ENCODE measurements at places on chromosomes 6 and 20. TPM values are rescaled to one million over a fixed set of nuclear protein-coding genes. Genes with fewer than 3 reads are reported as not detected.
A peak's percentile ranks its signal among the peaks of the same experiment; 100 is the strongest.

CLPSL2 gene
- not detected for total RNA-seq

PTK6 gene
- not detected for total RNA-seq

MTFR2 gene
- 12.0 TPM for total RNA-seq

ZBP1 gene
- 3.0 TPM for total RNA-seq

SDHAF4 gene
- total RNA-seq, result 12.5 TPM

HSPA1L gene
- total RNA-seq, result 0.30 TPM

ARFGEF3 gene
- 2.2 TPM for total RNA-seq

APOM gene
- total RNA-seq, result 6.9 TPM

GRCh38 chr20:8914421-8914820, 154.5 kb upstream of the PLCB4 start:
- no peak for DNase-seq

DNA sequence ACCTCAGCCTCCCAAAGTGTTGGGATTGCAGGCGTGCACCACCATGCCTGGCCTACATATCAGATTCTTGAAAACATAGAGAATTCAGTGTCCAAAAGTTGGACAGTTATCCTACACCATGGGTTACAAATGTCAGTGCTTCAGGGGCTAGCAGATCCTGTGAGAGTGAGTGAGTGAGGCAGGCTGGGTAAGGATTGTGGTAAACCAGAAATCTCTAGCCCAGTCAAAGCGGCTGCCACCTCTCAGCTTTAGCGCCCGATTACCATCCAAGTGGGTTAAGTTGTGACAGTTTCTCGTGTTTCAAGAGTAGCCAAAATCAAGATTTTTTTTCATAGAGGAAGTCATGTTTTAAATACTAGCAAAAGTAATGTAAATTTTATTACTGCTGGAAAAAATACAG, 21.9 kb upstream of the CSE1L start:
- DNase-seq, result no peak

DNA sequence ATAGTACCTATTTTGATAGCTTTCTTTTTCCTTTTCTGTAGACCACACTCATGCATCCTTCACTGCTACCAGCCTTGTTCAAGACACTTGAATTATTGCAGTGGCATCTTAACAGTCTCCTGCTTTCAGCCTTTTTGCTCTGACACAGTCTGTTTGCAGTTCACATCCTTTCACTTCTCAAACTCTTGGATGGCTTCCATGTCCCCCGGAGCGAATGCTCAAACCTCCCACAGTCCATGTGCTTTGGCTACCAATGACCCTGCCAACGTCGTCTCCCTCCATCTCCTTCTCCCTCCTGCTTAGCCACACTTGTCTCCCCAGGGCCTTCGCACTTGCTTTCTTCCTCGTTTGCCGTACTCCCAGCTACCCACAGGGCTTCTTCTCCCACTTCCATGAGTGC, 270.0 kb upstream of the ZFP64 start:
- peak; percentile 73 for DNase-seq

GRCh38 chr20:20411836-20412235, 43.9 kb downstream of the INSM1 start:
- DNase-seq, result no peak

- no peak for DNase-seq
Measured at GRCh38 chr6:157861184-157861583, 38.1 kb downstream of the SNX9 start.

GRCh38 chr6:70709826-70710225, 42.1 kb downstream of the SMAP1 start:
- DNase-seq, result peak; percentile 77

- peak; percentile 100 for DNase-seq
Measured at GRCh38 chr6:136593748-136594490, 43.7 kb upstream of the MAP7 start.

DNA sequence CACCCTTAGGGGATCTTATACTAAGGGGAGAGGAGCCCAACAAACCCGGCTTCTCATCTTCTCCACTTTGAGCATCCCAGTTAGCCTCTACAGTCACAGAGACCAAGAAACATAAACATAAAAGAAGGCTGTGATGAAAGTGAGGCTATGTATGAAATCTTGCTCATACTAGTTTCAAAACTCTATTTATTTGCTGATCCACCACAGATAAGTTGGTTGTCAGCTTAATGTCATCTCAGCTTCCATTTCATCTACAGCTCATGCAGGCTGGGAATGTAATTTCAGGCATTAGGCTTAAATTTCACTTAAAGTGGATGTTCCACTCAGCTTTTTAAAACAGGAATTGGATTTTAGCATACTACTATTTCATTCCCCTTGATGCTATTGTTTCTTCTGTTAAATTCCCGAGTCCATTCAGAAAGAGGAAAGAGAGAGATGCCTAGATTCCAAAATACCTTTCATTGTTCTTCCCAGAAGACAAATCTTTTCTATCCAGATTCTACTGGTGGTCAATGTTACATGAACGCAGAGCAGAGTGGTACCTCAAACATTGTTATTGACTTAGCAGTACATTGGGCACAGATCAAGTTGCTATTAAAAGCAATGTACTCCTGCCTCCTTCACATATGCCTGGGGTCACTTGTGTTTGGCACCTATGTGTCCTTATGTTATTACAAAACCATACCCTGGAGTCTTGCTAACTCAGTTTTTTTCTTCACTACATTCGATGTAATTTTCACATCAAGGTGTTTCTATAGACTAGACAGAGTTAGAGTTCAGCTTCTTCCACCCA, 149.0 kb downstream of the HACE1 start:
- no peak for DNase-seq

- no peak for DNase-seq
Measured at GRCh38 chr6:1584996-1585668, 24.6 kb upstream of the FOXC1 start.

GRCh38 chr6:25050356-25050755, 114.6 kb upstream of the RIPOR2 start:
- DNase-seq, result peak; percentile 87

DNA sequence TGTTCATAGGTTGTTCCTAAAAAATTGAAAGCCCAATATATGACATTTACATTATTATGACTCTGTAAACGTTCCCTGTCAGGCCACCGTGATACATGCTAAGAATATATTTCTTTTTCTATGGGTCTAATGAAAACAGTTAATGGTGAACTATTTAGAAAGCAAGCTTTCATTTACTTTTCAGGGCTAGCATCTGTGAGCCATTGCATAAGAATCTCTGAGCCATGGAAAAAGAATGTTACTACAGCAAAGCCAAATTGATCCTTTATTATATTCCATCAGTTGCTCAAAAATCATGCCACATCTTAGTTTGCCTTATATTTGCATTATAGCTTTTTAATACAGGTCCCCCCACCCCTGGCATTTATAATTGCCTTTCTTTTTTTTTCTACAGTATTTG, 275.5 kb downstream of the ZFAND3 start:
- DNase-seq, result peak; percentile 43

DNA sequence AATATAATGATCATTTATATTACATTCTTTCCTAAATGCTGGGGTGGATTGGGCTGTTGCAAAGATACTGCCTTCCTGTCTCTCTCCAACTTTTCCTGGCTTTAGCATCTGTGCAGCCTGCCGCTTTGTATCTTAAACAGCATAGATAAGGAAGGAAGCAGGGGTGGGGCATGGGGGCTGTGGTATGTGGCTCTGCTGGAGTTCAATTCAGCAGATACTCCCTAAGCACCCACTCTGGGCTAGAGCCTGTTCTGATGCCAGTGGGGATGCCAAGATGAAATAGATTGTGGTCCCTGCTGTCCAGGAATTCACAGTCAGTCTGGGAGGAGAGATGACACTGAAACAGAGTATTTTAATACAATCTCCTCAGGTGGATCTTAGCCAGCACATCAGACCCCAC, 56.8 kb downstream of the EIF2S2 start:
- DNase-seq, result no peak

- peak; percentile 89 for DNase-seq
Measured at GRCh38 chr6:156028335-156029131, 572.9 kb upstream of the NOX3 start.

GRCh38 chr6:35664945-35665344, 23.8 kb downstream of the FKBP5 start:
- no peak for DNase-seq

DNA sequence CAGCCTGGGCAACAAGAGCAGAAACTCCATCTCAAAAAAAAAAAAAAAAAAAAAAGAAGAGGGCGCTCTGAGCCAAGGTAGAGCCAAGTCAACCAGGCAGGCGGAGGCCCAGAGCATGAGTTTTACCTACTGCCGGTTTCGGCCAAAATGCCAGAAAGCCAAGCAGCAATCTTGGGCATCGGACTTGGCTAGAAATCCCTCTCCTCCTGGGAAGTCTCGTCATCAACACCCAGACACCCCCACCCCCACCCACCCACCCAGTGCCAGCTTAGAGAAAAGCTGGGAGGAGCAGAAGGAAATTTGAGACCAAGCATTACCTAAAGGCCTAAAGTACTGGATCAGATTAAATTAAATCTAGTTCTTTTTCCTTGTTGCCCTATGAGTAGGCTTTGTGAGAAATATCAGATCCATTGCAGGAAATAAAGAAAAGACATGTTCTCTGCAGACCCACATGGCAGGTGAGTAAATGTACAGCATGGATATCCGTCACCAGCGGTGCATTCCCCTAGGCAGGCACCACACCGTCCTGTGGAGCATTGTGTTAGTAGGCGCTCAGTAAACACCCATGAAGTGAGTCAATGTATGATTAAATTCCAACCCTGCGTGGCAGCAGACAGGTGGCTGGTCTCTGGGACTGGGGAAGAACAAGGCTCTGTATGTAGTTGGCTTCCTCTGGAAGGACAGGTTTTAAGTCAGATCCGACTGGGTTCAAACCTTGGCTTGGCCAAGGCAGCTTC, 21.0 kb downstream of the RIPOR3 start:
- peak; percentile 77 for DNase-seq

GRCh38 chr20:35909796-35910195, 44.5 kb downstream of the SCAND1 start:
- DNase-seq, result no peak

GRCh38 chr6:119799596-119800509, 450.3 kb upstream of the MAN1A1 start:
- DNase-seq, result no peak

DNA sequence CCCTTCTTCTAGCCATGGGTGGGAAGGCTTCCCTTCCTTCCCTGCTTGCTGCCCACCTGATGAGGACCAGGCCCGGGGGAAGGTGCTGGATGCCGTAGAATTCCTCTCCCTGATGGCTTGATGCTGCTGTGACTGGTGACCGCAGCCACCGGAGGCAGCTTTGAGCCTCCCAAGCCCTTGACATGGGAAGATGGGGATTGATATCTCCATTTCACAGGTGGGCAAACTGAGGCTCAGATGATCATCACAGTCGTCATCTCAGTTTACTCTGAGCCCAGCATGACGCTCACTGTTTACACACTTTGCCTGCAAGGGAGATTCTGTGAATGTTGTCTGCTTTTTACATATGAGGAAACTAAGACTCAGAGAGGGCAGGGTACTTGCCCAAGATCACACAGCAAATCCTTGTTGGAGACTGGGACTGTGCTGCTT, 43.9 kb downstream of the SRC start:
- DNase-seq, result no peak

DNA sequence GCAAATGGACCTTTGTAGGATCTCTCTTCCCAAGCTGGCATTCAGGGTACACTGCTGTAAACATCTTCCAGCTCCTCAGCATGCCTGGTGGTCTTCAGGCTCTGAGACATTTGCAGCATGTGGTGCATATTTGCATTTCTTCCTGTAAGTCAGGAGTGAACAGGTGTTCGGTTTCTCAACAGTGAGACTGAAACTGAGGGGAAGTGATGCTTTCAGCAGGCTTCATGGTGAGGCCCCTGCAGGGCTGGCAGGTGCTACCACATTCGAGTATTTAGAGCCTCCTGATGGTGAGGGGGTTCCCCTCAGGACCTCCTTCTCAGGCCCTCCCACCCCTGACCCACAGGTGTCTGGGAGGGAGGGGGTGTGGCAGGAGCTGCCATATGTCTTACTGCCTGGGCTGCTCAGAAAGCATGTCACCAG, 15.1 kb downstream of the MYBL2 start:
- DNase-seq, result no peak

DNA sequence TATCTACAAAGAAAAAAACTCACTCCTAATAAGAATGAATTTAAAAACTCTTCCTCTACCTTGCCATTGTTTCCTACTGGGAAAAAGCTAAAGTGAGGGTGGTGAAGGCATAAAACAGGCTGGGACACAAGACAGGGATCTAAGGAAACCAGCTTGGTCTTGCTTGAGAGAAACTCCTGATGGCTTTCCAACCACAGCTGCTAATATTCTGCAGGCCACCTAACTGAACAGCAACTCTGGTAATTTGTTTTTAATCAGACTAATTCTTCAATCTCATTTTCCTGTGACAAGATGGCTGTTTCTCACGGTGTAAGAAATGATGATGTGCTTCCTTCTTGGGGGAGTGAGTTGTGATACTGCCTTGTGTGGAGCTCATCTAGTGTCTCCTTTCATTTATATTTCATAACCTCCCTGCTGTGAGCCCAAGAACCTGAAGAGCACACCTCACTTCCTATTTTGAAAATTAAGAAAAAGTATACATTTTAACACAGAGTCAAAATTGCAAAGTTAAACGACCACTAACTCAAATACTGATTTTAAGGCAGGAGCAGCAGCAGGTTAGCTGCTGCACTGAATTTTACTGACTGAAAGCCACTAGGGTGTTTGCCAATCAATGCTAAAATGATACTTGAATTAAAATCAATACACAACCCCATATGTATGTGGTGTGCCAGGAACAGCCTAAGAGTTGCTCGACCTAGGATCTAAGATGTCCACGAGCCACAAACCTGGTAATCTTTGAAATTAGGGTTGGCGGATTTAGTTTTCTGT, 58.0 kb downstream of the BACH2 start:
- no peak for DNase-seq

- DNase-seq, result no peak
Measured at GRCh38 chr6:85135376-85136094, 314.3 kb upstream of the NT5E start.

DNA sequence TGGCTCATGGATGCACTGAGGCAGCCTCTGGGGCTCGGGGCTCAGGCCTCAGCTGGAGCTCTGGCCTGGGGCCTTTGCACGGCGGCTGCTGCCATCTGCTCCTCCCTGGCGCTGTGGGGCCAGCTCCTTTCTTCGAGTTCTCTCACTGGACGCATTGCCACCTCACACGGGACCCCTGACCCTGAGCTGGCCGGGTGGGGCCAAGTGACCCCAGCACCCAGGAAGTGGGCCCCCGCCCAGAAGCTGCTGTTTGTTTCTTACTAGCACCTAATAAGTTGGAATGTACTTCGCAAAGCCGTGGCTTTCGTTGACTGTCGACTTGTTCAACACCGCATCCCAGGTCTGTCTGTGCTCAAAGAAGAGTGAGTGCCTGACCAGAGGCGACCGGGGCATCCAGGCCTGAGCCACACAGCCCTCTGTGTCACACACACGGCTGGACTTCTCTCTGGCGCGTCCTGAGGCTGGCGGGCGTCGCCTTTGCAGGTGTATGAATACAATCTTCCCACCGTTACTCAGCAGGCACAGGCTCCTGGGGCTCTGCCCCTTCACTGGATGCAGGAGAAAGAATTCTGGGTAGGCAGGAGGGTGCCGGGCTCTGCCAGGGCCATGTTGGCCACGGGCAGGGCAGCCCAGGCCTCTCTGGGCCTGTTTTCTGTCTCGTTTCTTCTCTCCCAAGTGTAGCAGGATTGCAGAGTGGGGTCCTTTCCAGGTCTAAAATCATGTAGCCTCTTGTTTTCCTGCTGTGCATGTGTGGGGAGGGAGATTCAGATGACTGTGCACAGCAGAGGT, 112.9 kb downstream of the DLL1 start:
- no peak for DNase-seq

All from M059J (cell line).